GM23338 (cell line): ENCODE measurements at places on chromosomes 3 and 15. TPM values are rescaled to one million over a fixed set of nuclear protein-coding genes. Genes with fewer than 3 reads are reported as not detected.

GRCh38 chr15:84762840-84763572 lies 14.6 kb downstream of the ZNF592 start:
- H3K4me1 ChIP-seq, result no peaks in the 10 kb centered on the region; the same call in 1 of the 2 replicates
- no peak overlapping the region for H3K4me3 ChIP-seq
- H3K36me3 ChIP-seq, result no peaks in the 10 kb centered on the region
- no peak overlapping the region for H3K27ac ChIP-seq
- DNase-seq, result no peak

DNA sequence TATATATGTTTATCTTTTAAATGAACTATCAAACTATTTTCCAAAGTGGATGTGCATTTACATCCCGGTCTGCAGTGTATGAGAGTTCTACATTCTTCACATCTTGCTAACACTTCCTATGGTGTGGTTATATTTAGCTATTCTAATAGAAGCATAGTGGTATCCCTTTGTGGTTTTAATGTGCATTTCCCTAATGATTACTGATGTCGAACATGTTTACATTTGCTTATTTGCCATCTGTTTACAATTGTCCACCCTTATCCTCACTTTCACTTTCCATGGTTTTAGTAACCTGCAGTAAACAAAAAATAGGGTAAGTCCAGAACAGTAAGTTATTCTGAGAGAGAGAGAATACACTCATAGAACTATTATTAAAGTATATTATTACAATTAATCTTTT lies 360.5 kb upstream of the NAALADL2 start:
- no peak for DNase-seq
- no peaks in the 10 kb centered on the region for H3K4me1 ChIP-seq
- no peak overlapping the region for H3K27ac ChIP-seq
- no peak overlapping the region for H3K4me3 ChIP-seq
- no peaks in the 10 kb centered on the region for H3K36me3 ChIP-seq

- H3K27ac ChIP-seq, result no peak overlapping the region
- no peaks in the 10 kb centered on the region for H3K4me1 ChIP-seq
- no peaks in the 10 kb centered on the region for H3K36me3 ChIP-seq
- no peak for DNase-seq
Measured at GRCh38 chr15:79620112-79620857, 188.1 kb downstream of the MINAR1 start.

DNA sequence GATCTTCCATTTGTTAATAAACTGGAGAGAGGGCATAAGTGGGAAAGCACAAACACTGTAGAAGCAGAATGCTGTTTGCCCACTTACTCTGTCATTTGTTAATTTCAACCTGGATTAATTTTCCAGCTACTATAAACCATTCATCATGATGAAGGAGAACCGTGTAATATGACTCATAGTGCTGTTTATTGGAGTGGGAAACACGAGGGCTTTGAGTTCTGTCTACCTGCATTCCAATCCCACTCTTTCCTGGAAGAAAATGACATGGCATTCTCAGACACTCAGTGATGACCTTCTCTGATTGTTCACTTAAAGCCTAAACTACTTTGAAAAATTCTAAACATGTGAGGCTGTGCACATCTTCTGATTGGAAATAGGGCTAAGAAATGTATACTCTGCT lies 826.7 kb downstream of the AGBL1 start:
- no peak for DNase-seq
- no peak overlapping the region for H3K27ac ChIP-seq
- H3K4me1 ChIP-seq, result 0 out of 2 replicates have a peak, but pooled peaks cover 6% of the 10 kb centered on the region

DNA sequence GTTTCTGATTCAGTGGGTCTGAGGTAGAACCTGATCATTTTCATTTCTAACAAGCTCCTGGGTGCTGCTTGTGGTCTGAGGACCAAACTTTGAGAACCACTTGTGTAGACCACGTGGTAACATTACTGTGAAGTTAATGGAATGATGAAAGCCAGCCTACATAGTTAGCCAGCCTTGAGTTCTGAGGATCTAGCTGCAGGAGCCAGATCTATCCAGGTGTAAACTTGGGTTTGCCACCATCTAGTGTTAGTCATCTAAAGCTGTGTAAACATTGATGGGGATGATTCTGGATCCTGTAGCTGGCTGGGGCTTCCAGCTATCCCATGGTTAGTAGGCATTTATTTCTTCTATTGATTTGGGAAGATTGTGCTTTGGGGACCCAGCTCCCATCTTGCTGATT lies 170.0 kb downstream of the TMEM108 start:
- H3K4me1 ChIP-seq, result peaks cover 47% of the 10 kb centered on the region
- H3K27ac ChIP-seq, result no peak overlapping the region
- DNase-seq, result no peak
- no peaks in the 10 kb centered on the region for H3K27me3 ChIP-seq

- peaks cover 13% of the 10 kb centered on the region for H3K4me1 ChIP-seq
- no peaks in the 10 kb centered on the region for H3K36me3 ChIP-seq
- no peak overlapping the region for H3K27ac ChIP-seq
- no peaks in the 10 kb centered on the region for H3K27me3 ChIP-seq
Measured at GRCh38 chr15:40070166-40070557, 31.2 kb upstream of the SRP14 start.

DNA sequence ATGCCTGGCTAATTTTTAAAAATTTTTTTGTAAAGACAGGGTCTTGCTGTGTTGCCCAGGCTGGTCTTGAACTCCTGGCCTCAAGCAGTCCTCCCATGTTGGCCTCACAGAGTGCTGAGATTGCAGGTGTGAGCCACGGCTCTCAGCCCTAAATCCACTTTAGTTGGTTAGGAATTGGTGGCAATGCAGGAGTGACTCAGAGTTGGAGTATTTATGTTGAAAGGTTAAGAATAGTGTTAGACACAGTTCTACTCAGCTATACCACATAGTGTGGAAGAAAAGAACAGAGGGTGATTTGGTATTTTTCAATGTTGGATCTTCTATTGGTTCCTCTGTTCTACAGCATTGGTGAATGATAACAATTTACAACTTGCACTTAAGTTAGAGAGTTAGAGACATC lies 7.6 kb downstream of the ZNF639 start:
- no peak overlapping the region for H3K4me3 ChIP-seq
- H3K27ac ChIP-seq, result no peak overlapping the region
- 0 out of 2 replicates have a peak, but pooled peaks cover under 1% of the 10 kb centered on the region for H3K4me1 ChIP-seq
- DNase-seq, result no peak
- no peaks in the 10 kb centered on the region for H3K27me3 ChIP-seq

DNA sequence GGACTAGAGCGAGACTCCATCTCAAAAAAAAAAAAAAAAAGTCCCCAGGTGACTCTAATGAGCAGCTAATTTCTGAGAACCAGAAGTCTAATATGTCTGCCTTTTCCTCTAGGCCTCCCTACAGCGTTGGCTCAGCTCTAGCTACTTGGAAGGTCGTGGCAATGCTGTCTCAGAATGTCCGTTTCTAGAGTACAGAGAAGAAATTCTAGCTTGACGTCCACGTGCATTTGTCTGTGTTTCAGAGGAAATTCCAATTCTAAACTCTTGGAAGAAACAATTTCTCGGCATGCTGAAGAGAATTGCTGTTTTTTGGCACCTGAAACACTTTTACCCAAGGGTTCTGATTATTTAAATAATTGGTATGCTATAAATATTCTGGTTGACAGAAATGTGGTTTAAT lies 78.8 kb downstream of the SOX2 start:
- peaks cover 27% of the 10 kb centered on the region for H3K4me1 ChIP-seq
- H3K27me3 ChIP-seq, result no peaks in the 10 kb centered on the region
- no peak for DNase-seq
- no peaks in the 10 kb centered on the region for H3K36me3 ChIP-seq
- no peak overlapping the region for H3K27ac ChIP-seq
- no peak overlapping the region for H3K4me3 ChIP-seq

SLC2A2 gene
- not detected in 2 replicates for total RNA-seq

BCL2A1 gene
- total RNA-seq, result not detected in 2 replicates

CNTN6 gene
- not detected in 2 replicates for total RNA-seq
